ENCODE measurements at places on chromosomes 12 and 14.

DNA sequence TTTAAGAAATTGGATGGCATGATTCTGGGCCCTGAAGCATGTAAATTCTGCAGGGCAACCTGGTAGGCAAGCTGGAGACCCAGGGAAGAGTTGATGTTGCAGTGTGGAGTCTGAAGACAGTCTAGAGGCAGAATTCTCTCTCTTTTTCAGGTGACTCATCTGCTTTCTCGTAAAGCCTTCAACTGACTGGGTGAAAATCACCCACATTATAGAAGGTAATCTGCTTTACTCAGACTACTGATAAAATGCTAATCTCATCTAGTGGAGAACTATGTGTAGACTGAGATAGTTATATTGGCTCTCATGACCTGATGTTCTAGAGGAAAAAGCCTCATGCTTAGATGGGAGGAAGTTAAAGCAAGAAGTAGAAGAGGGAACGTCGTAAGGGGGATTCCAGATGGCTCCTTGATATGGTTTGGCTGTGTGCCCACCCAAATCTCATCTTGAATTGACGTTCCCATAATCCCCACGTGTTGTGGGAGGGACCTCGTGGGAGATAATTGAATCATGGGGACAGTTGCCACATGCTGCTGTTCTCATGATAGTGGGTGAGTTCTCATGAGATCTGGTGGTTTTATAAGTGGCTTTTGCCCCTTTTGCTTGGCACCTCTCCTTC lies 723.8 kb downstream of the BCL11B start:
- no peak for DNase-seq

DNA sequence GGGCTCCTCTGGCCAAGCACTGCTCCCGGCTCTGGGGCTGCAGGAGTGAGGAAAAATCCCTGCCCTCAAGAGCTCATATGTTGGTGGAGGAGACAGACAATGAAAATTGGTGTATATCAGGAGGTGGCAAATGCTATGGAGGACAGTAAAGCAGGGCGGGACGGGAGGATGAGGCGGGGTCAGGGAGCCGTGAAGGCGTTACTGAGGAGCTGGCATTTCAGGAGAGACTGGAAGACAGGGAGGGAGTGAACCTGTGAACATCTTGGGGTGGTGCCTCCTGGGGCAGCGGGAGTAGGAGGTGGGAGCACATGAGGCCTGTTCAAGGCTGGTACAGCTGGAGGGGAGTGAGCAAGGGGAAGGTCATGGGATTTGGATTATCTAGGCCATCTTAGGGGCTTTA lies 26.6 kb downstream of the TSPAN9 start:
- DNase-seq, result no peak

DNA sequence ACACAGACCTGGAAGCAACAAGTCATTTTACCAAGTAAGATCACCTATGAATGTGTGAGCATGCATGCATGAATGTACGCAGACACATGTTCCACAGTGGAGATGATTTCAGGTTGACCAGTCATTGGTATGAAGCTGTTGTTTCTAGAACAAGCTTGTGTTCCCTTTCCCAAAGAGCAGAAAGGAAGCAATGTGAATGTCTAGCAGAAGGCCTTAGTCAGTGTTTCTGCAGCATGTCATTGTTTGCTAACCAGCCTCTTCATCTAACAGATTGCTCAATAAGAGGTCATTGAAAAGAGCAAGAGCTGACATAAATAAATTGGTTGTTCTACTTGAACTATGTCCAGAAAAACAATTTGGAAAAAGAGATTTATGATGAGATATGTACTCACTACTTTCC lies 191.4 kb downstream of the PLCZ1 start:
- no peak for DNase-seq

- no peak for DNase-seq
Observed at GRCh38 chr14:53060046-53060445, 93.1 kb downstream of the DDHD1 start.

- no peak for DNase-seq
Observed at GRCh38 chr14:21123429-21123828, 22.6 kb downstream of the TMEM253 start.

DNA sequence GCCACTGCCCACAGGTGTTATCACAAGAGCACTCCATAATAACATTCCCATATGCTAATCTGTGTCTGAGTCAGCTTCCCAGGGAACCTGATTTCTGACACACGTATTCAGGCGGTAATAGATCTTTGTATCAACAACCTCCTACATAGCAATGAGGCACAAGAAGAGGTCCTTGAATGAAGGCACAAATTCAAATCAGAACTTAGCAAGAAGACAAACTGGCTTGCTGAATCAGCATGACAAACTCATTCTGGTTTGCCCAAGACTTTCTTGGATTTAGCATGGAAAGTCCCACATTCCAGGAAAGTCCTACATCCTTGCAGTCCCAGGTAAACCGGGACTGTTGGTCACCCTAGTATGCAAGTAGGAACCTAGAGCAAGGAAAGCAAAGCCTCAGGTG lies 33.9 kb upstream of the RNU6-7 start:
- no peak for DNase-seq

GRCh38 chr12:12171991-12172511 lies 94.8 kb downstream of the LRP6 start:
- DNase-seq, result no peak

DNA sequence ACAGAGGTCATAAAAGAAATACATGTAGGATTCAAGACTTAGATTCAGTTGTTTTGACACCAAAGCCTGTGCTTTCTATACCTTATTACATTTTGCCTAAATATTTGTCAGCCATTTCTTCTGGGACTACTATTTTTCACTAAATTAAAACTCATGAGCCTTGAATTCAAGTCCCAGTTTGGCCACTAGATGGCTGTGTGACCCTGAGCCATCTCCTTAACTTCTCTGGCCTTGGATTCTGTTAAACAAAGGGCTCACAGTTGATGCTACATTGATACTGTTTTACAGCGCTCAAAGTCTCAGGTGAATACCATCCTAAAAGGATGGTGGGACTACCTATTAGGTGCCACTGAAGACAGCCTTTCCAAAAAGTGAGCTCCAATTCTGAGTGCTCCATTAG lies 39.6 kb upstream of the CCDC198 start:
- no peak for DNase-seq

- no peak for DNase-seq
Observed at GRCh38 chr14:101253948-101254347, 307.3 kb upstream of the DIO3 start.

- DNase-seq, result no peak
Observed at GRCh38 chr12:115657081-115658013, 620.1 kb downstream of the MED13L start.

GRCh38 chr12:121033625-121034349 lies 5.3 kb downstream of the OASL start:
- peak; percentile 14 for DNase-seq

GRCh38 chr14:93331002-93331727 lies 1.7 kb downstream of the BTBD7 start:
- DNase-seq, result no peak

All from NCI-H2029 (cell line).